ENCODE measurements at places on chromosomes 2 and 18. TPM values are rescaled to one million over a fixed set of nuclear protein-coding genes. Genes with fewer than 3 reads are reported as not detected.

The FAM237A gene
- not detected for total RNA-seq

The NAT8 gene
- total RNA-seq, result not detected

The RABL2A gene
- 27.7 TPM for total RNA-seq

The TET3 gene
- 17.1 TPM for total RNA-seq

The CXCR4 gene
- total RNA-seq, result 0.70 TPM

The ARID5A gene
- 5.1 TPM for total RNA-seq

The SP9 gene
- not detected for total RNA-seq

The ITGB6 gene
- total RNA-seq, result 24.3 TPM

Data from PC-9 (cell line).